ENCODE measurements at places on chromosomes 1 and 21.

GRCh38 chr1:207064561-207064960 is 11.5 kb downstream of the PFKFB2 start:
- no peak for DNase-seq

- DNase-seq, result no peak
Measured at GRCh38 chr21:40250514-40251294, 383.5 kb downstream of the PCP4 start.

GRCh38 chr21:29221253-29221744 is 77.4 kb upstream of the BACH1 start:
- DNase-seq, result no peak

- peak; percentile 49 for DNase-seq
Measured at GRCh38 chr1:208151728-208152598, 92.2 kb downstream of the PLXNA2 start.

DNA sequence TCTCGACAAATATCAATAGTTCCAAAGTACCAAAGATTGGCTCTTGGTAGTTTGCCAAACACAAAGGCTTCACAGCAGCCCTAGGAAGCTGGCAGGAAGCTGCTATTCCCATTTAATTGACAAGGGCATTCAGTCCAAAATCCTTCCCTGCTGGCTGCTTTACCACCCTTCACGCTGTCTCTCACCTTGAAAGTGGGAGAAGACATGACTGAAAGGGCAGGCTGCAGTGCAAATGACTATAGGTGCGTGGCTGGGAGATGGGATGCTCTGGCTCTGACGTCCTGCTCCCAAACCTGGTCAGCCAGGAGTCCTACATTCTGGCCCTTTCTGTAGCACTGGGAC is 3.8 kb upstream of the CSF1 start:
- DNase-seq, result no peak

GRCh38 chr1:33273406-33273805 is 17.1 kb downstream of the ZNF362 start:
- no peak for DNase-seq

Data from hematopoietic multipotent progenitor cell treated with erythropoietin and hydrocortisone succinate and interleukin-3 and kit ligand, for 8 days (in vitro differentiated cells).